ENCODE measurements at places on chromosomes 12 and 14.

GRCh38 chr14:22338917-22339715 lies 249.9 kb downstream of the DAD1 start:
- peak; percentile 79 for DNase-seq

DNA sequence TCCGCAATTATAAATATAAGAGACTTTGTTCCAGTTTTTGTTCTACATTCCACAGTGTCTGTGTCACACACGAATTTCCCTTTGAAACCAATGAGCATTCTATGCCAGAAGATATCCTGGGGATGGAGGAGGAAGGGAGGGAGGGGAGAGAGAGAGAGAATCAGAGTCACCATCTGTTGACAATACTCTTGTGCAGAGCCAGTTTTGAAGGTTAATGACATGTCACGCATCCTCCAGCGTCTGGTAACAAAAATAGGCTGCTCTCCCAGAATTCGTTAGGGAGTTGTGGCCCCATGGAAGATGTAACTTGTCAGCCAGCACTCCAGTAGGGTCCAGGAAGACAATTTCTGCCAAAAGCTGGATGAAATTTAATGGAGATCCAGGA lies 213.5 kb upstream of the KRR1 start:
- no peak for DNase-seq

GRCh38 chr14:105682956-105683570 lies 156.7 kb downstream of the TMEM121 start:
- no peak for DNase-seq

GRCh38 chr14:55434805-55435174 lies 5.6 kb downstream of the TBPL2 start:
- DNase-seq = no peak

DNA sequence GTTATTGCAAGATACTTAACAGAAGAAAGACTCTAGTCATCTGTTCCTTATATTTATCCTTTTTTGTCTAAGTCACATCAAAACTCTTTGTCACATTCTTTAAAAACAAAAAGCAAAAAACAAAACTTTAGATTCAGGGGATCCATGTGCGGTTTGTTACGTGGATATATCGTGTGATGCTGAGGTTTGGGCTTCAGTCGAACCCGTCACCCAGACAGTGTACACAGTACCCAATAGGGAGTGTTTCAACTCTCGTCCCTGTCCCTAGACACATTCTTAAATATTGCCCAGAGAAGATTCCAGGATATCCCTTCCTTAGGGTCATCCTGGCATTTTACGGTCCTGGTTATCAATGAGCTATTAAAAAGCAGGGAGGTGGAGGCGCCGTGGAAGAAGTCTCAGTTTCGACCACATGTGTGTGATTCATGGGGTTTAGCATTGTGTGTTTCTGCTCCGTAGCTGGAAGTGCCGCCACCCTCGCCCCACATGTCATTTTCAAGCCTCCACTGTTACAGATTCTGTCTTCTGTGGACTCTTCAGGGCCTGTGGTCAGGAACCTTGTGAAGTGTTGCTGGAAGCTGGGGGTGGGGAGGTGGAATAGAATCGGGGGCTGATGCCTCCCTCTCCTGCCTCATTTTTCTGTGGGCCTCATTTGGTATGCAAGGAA lies 19.9 kb downstream of the CCND2 start:
- DNase-seq = no peak

DNA sequence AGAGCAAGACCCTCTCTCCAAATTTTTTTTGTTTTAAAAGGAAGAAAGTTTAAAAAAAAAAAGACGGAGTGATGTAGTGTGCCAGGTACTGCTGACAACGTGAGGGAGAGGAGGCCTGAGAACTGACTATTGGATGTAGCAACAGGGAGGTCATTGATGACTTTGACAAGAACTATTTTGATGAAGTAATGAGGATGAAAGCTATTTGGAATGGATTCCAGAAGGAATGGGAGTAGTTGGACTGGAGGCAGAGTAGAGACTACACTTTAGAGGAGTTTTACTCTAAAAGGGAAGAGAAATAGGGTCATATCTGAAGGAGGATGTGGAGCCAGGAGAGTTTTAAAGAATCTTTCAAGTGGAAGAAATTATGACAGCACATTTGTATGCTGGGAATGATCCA lies 27.8 kb upstream of the SLC38A2 start:
- no peak for DNase-seq

DNA sequence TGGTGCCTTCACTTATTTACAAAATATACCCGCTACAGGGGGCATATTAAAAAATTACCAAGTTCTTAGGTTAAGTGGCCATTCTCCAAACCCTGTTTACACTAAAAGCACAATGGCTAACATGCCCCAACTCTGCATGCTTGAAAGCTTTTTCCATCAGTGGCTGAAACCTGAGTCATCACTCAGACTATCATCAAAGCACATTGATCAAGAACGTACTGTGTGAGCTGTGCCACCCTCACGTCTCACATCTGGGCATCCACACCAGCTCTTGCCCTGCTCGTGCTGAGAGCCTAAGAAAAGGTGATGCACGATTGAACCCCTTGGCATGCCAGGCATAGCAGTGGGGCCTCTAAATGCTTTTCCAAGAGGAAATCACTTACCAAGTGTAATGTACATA lies 13.2 kb downstream of the AQP6 start:
- DNase-seq = no peak

DNA sequence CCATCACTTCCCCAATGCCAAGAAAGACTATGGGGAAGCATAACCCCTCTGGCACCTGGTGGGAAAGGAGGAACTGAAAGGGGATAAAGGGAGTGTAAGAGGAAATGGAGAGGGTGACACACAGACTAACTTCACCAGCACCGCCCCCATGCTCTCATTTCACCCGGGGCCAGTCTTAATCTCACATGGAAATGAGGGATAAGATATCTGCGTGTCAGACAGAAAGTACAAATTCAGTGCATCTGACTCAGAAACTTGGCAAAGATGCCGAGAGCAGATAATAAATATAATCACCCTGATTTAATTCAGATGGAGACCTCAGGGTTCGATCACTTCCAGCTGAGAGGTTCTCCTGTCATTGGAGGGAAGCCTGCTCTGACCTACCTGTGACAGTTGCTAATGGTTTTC lies 191.6 kb downstream of the DUSP6 start:
- DNase-seq = peak; percentile 74

DNA sequence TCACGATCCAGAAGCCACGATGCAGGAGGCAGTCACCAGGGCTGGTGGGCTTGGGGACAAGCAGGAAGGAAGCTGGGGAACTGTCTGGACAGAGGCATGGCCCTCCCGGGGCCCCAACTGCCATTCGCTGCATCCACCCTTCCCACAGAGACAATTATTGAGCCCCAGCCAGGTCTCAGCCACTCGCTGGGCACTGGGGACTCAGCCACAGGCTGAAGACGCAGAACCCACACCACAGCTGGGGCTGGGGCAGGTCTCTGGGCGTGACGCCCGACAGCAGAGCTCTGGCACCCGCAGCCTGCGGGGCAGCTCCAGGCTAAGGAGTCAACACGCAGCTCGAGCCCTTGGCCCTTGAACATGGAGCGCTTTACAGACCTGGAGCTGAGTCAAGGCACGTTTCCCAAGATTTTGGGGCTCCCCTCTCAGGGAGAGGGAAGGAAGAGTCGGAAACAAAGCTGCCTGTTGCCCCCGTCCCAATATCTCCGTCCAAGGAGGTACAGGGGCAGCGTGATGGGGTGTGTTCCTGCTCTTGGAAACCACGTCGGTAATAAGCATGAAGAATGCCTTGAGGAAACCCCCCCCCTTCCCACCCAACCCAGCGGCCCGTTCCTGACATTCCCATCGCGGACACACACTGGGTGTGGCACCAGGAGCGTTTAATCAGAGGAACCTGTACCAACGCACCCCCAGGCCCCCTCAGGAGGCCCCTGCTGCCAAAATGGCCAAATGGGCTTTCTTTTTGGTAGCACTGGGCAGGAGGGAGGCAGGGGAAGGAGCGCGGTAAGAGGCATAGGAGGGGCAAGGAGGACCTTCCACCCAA lies 6.7 kb downstream of the RIMBP2 start:
- DNase-seq = peak; percentile 57

DNA sequence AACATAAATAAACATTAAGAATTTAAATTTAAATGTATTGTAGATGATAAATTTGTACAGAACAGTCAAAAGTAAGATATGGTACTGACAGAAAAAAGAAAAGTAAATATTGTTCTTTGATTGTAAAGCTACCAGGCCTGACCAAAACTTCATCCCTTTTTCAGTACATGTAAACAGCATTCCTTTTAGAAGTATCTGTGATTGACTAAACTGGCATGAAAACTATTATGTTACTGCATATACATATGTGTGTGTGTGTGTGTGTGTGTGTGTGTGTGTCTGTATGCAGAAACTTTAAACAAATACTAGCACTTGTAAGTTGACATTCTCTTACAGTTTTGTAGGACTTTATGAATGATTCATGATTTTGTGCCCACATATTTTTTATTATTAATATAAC lies 270.9 kb downstream of the C12orf50 start:
- DNase-seq = no peak

GRCh38 chr14:50600849-50601248 lies 40.9 kb downstream of the ATL1 start:
- no peak for DNase-seq

- DNase-seq = no peak
These were observed 1.6 kb downstream of the GIT2 start for GRCh38 chr12:109994401-109995175.

- no peak for DNase-seq
These were observed 409.9 kb upstream of the SOX5 start for GRCh38 chr12:24359418-24359817.

DNA sequence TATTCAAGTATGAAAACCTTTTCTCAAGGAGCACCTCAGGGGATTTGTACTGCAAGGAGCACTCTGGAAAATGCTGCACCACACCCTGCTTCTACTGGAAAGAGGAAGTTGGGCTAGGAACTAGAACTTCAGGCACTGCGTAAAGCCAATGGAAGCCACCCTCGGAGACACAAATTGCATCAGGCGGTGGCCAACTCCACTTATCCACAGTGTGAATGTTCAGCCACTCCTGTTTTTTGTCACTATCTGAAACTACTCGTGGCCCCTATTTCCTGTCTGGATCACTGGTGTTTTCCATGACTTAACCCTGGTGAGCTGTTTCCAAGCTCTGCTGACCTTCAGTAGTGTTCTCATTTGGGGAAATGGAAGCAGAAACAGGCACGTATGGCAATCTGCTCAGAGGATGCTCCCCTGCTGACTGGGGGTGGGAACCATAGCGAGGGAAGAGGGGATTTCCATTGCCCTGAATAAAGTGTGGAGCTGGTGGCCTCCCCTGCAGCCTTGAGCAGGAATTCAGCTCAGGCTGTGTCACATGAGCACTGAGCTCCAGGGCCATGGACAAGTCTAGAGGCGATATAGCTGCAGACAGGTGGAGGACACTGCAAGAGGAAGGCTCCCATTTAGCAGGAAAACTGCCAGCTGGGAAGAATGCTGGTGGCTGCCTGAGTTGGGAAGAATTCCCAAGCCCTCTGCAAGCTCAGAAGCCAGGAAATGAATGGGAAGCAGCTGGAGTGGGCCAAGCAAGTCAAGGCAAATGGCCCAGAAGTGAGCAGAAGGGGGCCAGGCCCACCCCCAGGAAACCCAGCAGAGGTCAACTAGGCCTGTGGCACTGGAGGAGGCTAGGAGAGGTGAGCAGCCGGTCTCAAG lies 50.5 kb upstream of the RAP1B start:
- no peak for DNase-seq

DNA sequence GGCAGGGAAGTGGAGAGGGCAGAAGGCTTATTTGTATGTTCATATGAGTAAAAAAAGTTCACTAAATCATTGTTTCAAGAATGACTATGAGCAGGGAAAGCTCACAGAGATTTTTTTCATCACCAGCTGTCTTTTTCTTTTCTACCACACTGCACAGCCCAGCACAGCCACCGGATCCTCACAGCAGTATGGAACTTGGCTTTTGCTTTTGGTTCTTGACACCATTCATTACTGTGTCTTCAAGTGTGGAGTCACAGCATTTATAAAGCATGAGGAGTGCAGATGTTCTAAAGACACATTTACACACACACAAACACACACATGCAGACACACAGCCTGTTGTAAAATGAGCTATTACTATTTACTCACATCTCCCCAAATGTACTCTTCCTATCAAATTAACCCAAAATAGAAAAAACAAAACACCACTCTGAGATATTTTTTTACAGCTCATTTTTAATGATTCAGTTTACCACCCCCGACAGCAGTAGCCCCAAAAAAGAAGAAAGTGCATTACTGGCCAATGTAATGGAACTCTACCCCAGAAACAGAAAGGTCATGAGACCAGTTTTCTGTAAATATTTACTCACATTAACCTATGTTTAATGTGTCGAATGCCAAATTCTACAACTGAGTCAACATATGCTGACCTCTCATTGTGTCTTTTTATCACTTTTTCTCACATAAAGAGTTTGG lies 60.5 kb downstream of the BTG1 start:
- DNase-seq = no peak

DNA sequence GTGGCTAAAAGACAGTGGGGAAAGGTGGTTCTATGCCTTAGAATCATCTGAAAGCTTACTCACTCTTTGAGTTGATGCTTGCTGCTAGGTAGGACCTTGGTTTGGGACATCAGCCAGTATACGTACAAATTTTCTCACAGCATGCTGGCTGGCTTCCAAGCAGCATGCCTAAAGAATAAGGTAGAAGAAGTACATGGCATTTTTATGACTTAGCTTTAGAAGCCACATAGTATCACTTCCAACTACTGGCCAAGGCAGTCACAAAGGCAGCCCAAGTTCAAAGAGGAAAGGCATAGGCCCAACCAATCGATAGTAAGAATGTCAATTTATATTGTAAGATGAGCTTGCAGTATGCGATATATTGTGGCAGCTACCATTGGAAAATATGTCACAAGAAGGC lies 284.2 kb upstream of the CAND1 start:
- DNase-seq = no peak

- DNase-seq = no peak
These were observed 165.3 kb downstream of the SNAPC1 start for GRCh38 chr14:61927520-61927919.

GRCh38 chr14:59004012-59004411 lies 184.5 kb upstream of the DAAM1 start:
- DNase-seq = no peak

- peak; percentile 68 for DNase-seq
These were observed 31.3 kb downstream of the CYP46A1 start for GRCh38 chr14:99715266-99716000.

Measured in aorta (tissue), 5 donors.